SK-MEL-5 (cell line): ENCODE measurements at places on chromosomes 7 and 10. TPM values are rescaled to one million over a fixed set of nuclear protein-coding genes. Genes with fewer than 3 reads are reported as not detected.

DNA sequence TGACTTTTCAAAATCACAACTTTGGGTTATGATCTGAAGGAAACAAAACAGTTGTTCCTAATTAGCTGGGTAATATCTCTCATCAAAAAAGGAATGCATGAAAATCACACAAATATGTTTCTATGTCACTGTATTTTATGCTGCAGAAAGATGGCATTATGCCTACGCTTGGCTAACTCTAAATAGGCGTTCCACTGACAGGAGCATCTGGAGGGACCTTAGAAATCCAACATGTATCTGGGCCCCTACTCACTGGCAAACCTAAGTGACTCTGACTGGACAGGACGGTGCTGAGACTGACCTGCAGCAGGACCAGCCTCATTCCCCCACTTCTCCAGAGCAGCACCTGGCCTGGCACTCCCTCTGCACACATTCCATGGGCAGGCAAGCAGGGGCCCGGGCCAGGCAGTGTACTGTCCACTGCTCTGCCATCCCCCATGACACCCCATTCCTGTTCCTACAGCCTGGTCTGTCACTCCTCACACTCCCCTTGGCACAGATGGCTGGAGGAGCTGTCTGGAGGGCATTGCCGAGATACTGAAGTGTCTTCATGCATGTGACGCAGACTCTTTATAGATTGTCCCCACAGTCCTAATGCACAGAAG is 2.6 kb upstream of the MYL7 start:
- no peak for DNase-seq

The SPDYE2B gene
- total RNA-seq = not detected in 2 replicates

DNA sequence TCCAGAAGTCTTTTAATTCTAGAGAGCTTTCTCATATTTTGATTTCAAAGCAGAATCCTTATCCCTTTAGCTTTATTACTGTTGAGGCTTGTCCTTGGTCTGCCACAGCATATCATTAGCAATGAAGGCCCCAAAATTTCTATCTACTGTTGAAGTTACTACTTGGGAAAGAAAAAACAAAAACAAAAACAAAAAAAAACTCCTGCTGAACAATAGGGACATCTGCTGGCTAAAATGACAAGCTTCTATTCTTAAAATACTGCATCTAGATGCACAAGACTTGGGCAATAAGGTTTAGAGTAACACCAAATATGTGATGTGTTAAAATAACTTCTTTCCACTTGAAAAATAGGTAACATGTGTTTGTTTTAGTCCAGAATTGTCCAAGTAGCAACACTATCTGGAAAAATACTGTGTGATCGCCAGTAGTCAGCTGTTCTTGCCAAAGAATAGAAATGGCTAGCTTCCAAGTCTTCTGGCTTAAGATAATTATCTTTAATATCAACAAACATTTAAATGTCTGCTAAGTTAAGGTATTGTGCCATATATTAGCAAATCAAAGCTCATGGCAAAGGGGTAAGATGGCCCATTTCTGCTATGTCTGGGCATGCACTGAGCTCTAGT is 3.8 kb upstream of the DMTF1 start:
- peak; percentile 59 for DNase-seq

The OPN4 gene
- total RNA-seq = not detected in 2 replicates

The CRYGN gene
- not detected in 2 replicates for total RNA-seq

The CFAP70 gene
- 0.40 and 0.51 TPM in 2 replicates for total RNA-seq

The GPNMB gene
- total RNA-seq = 1,248 and 1,278 TPM in 2 replicates

The SDHAF3 gene
- 37.4 and 43.2 TPM in 2 replicates for total RNA-seq

The ZNF727 gene
- total RNA-seq = not detected in 2 replicates

The SPDYE16 gene
- not detected in 2 replicates for total RNA-seq

GRCh38 chr10:12512332-12513002 is 163.1 kb downstream of the CAMK1D start:
- no peak for DNase-seq

GRCh38 chr10:87740254-87740655 is 77.8 kb downstream of the ATAD1 start:
- peak; percentile 24 for DNase-seq

GRCh38 chr10:124142006-124142739 is 48.8 kb upstream of the CHST15 start:
- DNase-seq = no peak

GRCh38 chr10:4671451-4672145 is 154.4 kb upstream of the AKR1E2 start:
- peak; percentile 58 for DNase-seq

GRCh38 chr10:121312587-121312986 is 285.7 kb downstream of the FGFR2 start:
- DNase-seq = no peak

DNA sequence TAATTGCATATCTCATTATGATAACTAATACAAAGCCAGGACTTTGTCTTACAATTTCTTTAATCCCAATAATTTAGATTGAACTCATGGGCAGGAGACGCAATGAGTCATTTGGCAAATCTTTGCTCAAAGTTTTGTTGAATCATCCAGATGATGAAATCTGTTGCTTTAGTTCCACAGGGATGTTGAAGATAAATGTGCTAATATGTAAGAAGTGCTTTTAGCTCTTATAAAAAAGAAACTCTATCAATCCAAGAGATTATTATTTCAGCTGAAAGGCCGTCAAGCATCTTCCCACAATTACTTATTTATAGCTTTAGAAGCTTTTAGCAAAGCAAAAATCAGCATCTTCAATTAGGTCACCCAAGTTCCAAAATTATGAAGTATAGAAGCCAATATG is 36.8 kb upstream of the ANK3 start:
- DNase-seq = no peak

The RPEL1 gene
- 0.05 TPM in 1 of 2 replicates, not detected in the other for total RNA-seq

DNA sequence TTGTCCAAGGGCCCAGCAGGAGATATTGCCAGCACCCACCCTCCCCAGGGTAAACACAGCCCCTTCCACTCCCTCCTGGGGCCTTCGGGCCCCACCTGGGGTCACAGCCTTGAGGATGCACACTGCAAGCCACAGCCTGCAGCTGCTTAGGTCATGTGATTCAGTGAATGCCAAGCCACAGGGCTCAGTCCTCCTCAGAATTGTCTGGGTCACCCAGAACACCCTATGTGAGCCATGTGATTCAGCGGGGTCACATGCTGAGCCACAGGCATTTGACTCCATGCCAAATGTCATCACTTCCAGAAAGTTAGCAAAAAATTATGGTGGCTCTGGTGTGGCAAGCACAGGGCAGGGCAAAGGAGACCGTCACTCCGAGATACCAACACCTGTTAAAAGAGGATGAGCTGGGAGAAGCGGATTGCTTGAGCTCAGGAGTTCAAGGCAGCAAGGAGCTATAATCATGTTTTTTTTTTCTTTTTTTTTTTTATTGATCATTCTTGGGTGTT is 17.2 kb upstream of the PSAP start:
- peak; percentile 85 for DNase-seq

- no peak for DNase-seq
Measured at GRCh38 chr10:34716958-34717357, 98.1 kb downstream of the PARD3 start.

The UTF1 gene
- not detected in 2 replicates for total RNA-seq

- no peak for DNase-seq
Measured at GRCh38 chr10:69643779-69644657, 14.0 kb downstream of the FAM241B start.

The SUMF2 gene
- 559 and 567 TPM in 2 replicates for total RNA-seq

DNA sequence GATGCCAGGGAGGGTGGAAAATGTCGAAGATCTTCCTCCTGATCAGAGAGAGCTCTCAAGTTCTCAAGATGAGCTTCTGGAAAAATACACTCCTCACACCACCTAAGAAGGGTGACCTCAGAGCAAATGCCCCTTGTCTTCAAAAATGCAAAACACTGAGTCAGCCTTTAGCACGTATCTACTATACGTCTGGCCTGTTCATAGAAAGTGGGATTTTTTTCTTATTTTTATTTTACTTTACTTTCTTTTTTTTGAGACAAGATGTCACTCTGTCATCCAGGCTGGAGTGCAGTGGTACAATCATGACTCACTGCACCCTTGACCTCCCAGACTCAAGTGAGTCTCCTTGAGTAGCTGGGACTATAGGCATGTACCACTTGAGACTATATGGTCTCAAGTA is 57.1 kb downstream of the AFAP1L2 start:
- DNase-seq = no peak

DNA sequence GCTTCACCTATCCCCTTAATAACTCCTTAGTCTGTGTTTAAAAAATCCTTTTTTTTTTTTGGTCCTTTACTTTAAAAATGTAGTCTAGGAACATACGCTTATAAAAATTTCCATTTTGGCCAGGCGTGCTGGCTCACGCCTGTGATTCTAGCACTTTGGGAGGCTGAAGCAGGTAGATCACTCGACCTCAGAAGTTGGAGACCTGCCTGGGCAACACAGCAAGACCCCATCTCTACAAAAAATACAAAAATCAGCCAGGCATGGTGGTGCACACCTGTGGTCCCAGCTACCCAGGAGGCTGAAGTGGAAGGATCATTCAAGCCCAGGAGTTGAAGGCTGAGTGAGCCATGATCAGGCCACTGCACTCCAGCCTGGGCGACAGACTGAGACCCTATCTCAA is 14.8 kb downstream of the KAZALD1 start:
- DNase-seq = no peak

DNA sequence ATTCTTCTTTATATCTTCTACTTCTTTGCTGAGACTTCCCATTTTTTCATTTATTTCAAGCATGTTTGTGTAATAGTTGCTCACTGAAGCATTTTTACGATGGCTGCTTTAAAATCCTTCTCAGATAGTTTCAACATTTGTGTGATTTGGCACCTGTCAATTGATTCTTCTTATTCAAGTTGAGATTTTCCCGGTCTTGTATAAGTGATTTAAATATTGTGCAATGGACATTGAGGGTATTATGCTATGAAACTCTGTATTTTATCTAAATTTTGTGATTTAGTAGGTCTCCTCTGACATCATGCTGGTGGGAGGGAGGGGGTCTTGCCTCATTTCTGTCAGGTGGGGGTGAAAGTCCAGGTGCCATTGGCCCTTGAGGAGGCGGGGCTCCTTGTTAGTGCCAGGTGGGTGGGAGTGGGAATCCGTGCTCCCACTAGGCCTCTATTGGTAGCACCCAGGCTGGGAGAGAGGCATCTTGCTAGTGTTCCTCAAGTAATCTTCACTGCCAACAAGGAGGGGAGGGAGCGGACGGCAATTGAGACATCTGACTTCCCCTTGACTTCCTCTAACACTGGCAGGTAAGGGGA is 73.0 kb downstream of the ANLN start:
- no peak for DNase-seq
